ENCODE measurements at places on chromosomes 7 and 10. TPM values are rescaled to one million over a fixed set of nuclear protein-coding genes. Genes with fewer than 3 reads are reported as not detected.

The GSTO1 gene
- total RNA-seq: 189 TPM

The HOXA2 gene
- total RNA-seq: not detected

The GOT1 gene
- 609 TPM for total RNA-seq

The NEURL1 gene
- 0.14 TPM for total RNA-seq

The FAM24B gene
- total RNA-seq: 0.55 TPM

The CHRM2 gene
- 76.2 TPM for total RNA-seq

The SVIL gene
- total RNA-seq: 403 TPM

The GIMAP7 gene
- 16.8 TPM for total RNA-seq

The TYW1B gene
- total RNA-seq: 2.5 TPM

The GALNT17 gene
- 95.3 TPM for total RNA-seq

- DNase-seq: no peak
Observed at GRCh38 chr10:46263831-46264268, 22.9 kb upstream of the ANTXRL start.

GRCh38 chr7:132191418-132191817 is 384.9 kb downstream of the PLXNA4 start:
- DNase-seq: no peak

DNA sequence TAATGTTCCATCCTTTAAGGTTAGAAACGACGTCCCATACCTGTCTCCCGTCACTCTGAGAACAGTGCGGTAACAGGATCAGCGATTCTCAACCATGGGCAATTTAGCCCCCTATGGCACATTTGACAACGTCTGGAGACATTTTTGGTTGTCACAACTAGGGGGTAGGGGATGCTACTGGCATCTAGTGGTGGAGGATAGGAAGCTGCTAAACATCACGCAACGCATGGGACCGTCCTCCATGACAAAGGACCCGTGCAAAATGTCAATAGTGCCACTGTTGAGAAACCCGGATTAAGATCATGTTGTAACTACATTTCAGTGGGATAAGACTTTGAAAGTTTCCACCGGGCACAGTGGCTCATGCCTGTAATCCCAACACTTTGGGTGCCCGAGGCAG is 5.0 kb upstream of the PAXIP1 start:
- DNase-seq: no peak

DNA sequence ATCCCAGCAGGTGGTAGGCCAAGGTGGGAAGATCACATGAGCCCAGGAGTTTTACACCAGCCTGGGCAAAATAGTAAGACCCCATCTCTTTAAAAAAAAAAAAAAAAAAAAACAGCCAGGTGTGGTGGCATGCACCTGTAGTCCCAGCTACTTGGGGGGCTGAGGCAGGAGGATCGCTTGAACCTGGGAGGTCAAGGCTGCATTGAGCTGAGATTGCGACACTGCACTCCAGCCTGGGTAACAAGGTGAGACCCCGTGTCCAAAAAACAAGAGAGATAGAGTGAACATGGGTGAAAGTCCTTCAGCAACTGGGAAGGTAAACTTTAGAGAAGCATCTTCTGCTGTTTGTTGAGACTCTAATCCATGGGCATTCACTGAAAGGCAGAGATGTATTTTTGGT is 6.3 kb upstream of the LAMTOR4 start:
- DNase-seq: no peak

DNA sequence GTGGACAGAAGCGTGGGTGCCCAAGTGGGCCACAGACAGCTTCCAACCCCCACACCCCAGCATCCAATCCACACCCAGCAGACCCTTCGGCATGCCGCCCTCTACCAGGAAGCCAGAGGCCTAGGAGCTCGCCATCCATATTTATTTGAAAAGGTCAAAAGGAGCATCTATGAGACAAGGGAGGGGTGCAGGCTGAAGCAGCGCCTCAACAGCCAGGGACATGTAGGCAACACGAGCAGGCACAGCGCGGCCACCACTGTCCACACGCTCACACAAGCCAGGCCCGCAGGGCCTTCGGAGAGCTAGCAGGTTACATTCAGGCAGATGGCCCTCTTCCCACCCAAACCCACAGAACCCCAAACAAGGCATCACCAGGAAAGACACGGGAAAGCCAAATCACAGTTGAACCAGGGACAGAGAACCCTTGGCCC is 34.6 kb downstream of the PSAP start:
- no peak for DNase-seq

GRCh38 chr10:8238986-8239385 is 184.5 kb downstream of the GATA3 start:
- no peak for DNase-seq

DNA sequence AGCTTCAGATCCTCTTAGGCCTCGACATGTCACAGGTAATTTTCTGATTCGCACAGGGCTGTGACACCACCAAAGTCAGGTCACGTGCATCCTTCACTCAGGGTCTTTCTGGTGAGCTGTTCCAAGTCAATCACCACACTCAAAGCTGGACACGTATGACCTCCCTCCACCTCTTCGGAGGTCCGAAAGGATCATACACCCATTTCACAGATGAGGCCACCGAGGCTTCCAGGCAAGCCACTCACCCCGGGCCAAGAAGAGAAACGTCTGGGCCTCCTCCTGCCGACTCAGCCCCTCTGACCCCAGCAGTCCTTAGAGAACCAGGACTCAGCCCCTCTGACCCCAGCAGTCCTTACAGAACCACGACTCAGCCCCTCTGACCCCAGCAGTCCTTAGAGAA is 74.6 kb downstream of the FOXL3 start:
- peak; percentile 8 for DNase-seq

DNA sequence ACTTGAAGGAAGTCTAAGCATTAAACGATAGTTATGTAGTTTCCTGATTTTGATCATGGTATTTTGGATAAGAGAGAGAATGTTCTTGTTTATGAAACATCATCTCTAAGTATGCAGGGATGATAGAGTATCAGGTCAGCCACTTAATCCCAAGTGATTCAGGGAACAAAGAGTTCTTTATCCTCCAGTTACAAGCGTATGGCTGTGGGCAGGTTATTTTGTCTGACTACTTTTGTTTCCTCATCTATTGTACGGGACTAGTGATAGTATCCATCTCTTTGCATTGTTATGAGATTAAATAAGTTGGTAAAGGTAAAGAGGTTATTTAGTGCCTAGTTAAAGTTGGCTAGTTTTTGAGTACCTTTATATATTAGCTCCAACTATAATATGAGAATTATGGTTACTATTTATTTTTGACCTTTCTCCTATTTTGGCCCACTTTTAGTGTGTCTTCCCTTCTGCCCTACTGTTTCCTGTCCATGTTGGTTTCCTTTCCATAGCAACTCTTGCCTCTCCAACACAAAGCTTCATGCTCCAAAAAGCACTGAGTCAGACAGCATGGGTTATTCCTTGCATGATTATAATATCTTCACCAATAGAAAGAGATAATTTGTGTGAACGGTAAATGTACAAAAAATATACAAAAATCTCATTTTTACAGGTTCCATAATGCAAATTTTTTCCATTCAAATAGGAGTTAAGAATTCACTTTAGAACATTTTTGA is 65.4 kb downstream of the SP8 start:
- no peak for DNase-seq

DNA sequence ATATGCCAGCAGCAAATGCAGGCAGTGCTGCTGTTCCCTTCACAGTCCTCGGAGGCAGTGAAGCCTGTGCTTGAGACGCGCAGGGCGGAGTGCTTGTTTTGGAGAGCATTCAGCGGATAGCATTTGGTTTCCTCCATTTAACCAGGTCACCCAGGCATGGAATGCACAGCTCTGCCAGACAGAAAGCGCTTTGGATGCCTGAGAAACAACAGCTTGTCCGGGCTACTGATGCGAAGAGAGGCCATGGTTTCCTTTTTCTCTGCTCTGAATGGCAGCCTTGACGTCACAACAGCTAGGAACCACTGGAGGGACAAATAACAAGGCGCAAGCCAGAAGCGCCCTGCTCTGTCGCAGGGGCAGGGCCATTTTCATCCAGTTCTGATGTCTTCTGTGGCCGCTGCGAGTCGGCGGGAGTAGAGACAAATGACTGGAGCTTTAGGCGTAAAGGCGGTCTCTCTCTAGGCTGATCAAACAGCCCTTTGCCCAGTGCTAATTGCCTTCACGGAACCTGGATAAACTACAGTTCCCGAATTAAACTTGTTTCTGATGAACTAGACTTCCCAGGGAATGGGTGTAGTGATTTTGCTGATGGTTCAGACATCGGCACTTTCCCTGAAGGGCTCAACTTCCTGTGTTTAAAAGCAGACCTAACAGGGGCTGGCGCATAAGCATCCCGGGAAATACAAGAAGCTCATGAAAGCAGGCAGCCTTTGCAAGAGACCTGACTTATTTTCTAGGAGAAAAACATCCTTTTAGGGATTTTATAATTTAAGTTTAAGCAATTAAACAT is 187.6 kb upstream of the KLF14 start:
- DNase-seq: peak; percentile 49

GRCh38 chr7:157158400-157158799 is 19.7 kb downstream of the UBE3C start:
- no peak for DNase-seq

- DNase-seq: no peak
Observed at GRCh38 chr7:122300956-122301833, 3.4 kb downstream of the FEZF1 start.

- DNase-seq: no peak
Observed at GRCh38 chr7:87146740-87147386, 5.4 kb upstream of the DMTF1 start.

- no peak for DNase-seq
Observed at GRCh38 chr7:85125176-85125575, 61.7 kb downstream of the SEMA3D start.

GRCh38 chr7:117085275-117085674 is 132.0 kb downstream of the ST7 start:
- no peak for DNase-seq

- no peak for DNase-seq
Observed at GRCh38 chr10:65628493-65629139, 1297.2 kb upstream of the LRRTM3 start.

- DNase-seq: no peak
Observed at GRCh38 chr10:89869180-89869579, 167.8 kb downstream of the KIF20B start.

DNA sequence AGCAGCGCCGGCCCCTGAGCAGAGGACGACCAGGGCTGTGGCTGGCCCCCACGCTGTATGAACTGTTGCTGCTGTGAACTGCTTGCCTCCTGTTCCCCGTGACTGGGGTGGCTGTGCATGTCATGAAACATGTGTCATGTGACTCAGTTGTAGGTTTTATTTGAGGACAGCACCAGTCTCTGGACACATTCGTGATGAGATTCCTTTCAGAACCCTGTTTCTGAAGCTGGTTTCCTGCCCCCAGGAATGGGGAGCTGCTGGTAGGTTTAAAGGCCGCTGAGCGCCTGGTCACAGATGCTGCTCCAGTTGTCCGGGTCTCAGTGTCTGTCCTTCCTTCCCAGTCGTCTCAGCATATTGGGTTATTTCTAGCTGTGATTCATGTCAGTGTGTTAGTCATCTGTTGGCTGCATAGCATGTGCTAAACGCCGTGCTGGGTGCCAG is 79.1 kb upstream of the PPIF start:
- no peak for DNase-seq

GRCh38 chr7:17194656-17195055 is 103.8 kb upstream of the AHR start:
- DNase-seq: no peak

- DNase-seq: no peak
Observed at GRCh38 chr10:13977861-13978532, 352.7 kb downstream of the FRMD4A start.

GRCh38 chr10:85786401-85786899 is 580.1 kb downstream of the GRID1 start:
- no peak for DNase-seq

DNA sequence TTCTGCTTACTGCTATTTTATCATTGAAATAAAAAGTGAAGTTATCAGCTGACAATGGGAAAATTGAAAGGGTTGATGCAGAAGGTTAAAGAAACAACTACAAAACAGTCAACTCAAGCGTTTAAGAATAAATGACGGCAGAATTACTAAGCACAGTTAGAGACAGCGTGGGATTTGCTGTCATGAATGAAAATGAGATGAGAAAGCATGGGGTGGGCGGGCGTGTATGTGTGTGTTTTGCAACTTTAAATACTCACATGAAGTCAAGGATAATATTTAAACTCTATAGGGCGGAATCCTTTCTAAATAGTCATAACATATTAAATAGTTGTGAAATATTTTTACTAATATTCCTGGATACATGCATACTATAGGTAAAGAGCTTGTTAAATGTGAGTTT is 450.8 kb downstream of the ETV1 start:
- DNase-seq: no peak

DNA sequence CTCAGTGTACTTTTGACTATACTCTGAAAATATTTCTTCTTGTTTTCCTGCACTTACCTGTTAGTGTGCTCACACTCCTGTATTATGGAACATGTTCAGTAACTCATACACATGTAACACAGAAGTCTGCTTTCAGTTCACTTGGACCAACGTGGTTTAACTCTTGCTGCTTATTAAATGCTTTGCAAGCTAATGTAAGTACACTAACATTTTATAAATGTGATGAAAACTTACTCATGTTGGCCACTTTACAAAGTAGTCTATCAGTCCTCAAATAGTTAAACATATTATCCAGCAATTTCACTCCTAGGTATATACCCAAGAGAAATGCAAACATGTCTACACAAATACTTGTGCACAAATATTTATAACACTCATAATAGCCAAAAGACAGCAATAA is 98.4 kb downstream of the UBE2H start:
- no peak for DNase-seq

- no peak for DNase-seq
Observed at GRCh38 chr10:128833671-128834070, 633.4 kb upstream of the MGMT start.

DNA sequence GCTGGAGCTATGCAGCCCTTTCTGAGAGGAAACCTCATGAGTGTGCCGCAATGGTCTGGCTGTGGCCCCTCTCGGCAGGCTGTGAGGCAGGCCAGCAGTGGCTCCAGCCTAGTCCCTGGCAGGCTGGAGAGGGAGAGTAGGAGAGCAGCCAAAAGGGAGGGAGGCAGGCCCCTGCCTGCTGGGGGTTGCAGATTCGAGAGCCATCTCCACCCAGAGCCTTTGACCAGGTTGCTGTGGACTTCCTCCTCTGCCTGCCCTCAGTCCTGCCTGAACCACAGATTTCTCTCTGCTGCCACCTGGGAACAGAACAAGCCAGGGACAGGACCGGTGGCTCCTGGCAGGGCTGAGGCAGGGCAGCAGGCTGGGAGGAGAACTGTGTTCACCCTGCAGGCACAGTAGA is 13.9 kb downstream of the PAX2 start:
- no peak for DNase-seq

- DNase-seq: no peak
Observed at GRCh38 chr10:125157505-125157904, 2.9 kb downstream of the CTBP2 start.
